ENCODE measurements at places on chromosomes 1 and 21. TPM values are rescaled to one million over a fixed set of nuclear protein-coding genes. Genes with fewer than 3 reads are reported as not detected.

- no peak for DNase-seq
These were observed 4.8 kb downstream of the DISP3 start for GRCh38 chr1:11483581-11484320.

Gene CLSTN1
- polyA plus RNA-seq, result 56.1 TPM

- no peak for DNase-seq
These were observed 35.9 kb upstream of the NFIA start for GRCh38 chr1:61046434-61046833.

DNA sequence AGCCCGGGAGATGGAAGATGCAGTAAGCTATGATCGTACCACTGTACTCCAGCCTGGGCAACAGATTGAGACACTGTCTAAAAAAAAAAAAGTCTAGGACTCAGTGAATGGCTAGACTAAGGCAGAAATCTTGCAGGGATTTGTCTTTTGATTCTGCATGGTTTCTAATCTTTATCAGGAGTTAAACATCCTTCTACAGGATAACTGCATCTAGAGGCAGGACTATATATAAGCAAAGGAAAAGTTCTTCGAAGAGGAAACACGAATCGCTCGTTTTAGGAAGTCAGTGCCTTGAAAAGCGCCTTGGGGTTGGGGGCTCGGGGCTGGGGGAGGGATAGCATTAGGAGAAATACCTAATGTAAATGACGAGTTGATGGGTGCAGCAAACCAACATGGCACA is 602 bp upstream of the UFC1 start:
- DNase-seq, result no peak

DNA sequence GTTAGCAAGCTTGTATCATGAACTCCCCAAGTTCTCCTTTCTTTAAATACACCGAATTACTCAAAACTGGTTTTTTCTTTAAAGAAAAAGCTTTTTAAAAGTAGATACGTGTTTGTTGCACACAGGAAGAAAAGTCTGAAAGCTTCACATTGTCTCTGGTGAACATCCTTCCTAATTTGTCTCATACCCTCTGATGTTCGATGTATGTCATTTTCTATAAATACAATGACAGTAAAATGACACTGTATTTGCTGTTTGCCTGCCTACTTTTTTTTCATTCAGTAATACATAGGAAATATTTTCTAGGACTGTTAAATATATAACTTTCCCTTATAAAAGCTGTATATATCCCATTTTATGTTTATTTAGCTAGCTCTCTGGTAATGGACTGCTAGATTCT is 153.9 kb downstream of the GALNT2 start:
- no peak for DNase-seq

Gene TCHH
- 0.07 TPM for polyA plus RNA-seq
